ENCODE measurements at places on chromosomes 3 and 15.

GRCh38 chr3:169315141-169315540 lies 348.4 kb downstream of the MECOM start:
- no peak for DNase-seq

GRCh38 chr3:43512754-43513404 lies 108.9 kb downstream of the ANO10 start:
- DNase-seq: no peak

DNA sequence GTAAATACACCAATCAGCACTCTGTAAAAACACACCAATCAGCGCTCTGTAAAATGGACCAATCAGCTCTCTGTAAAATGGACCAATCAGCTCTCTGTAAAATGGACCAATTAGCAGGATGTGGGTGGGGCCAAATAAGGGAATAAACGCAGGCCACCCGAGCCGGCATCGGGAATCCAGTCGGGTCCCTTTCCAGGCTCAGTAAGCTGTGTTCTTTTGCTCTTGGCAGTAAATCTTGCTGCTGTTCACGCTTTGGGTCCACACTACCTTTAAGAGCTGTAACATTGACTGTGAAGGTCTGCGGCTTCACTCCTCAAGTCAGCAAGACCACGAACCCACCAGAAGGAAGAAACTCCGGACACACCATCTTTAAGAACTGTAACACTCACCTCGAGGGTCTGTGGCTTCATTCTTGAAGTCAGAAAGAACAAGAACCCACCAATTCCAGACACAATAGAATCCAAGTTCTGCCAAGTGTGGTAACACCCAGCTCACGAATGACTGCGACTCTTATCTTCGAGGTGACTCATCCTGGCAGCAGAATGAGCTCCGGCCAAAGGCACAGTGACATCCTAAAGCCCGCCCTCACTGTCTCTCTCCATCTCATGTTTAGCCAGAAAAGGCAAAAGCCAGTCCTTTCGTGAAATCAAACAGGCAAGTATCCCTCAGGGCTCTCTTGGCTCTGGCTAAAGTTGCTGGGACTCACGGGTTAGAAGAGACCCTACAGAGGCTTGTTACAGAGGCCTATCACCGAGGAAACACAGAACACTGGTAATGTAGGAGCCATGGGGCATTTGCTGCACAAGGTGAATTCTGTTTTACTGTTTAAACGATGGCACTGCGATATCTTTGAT lies 155.2 kb downstream of the FAM43A start:
- DNase-seq: no peak

- no peak for DNase-seq
These were observed 10.6 kb downstream of the FAM131A start for GRCh38 chr3:184348057-184348382.

GRCh38 chr15:73038220-73038619 lies 14.0 kb upstream of the NEO1 start:
- no peak for DNase-seq

- no peak for DNase-seq
These were observed 33.0 kb downstream of the SHC4 start for GRCh38 chr15:48930735-48931134.

- DNase-seq: no peak
These were observed 285.0 kb downstream of the CLSTN2 start for GRCh38 chr3:140219923-140220452.

GRCh38 chr3:46865031-46865507 lies 1.8 kb upstream of the MYL3 start:
- DNase-seq: no peak

- no peak for DNase-seq
These were observed 19.1 kb downstream of the TP53BP1 start for GRCh38 chr15:43473885-43474284.

DNA sequence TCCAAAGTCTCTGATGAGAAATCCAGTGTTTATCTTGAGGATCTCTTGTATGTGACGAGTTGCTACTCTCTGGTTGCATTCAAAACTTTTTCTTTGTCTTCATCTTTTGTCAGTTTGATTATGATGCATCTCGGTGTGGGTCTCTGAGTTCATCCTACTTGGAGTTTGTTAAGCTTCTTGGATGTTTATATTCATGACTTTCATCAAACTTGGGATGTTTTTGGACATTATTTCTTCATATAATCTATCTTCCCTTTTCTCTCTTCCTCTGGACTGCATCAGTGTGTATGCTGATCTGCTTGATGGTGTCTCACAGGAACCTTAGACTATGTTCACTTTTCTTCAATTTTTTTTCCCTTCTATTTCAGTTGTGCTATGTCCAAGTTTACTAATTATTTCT lies 320.4 kb downstream of the TLE3 start:
- no peak for DNase-seq

DNA sequence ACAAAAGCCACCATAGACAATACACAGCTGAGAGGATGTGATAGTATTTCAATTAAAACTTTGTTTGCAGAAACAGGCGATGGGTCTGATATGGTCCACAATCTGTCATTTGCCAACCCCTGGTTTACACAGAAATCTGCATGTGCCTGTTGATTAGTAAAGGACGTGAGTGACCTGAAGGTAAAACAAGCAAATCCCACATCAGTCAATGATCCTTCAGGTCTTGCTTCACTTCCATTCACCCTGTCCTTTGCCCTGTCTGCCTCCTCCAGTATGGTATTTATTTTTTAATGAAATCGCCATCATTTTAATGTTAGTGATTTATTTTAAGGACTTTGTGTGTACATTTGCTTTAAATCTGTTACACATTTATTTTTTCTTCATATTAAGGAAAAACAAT lies 166.2 kb downstream of the FEZF2 start:
- DNase-seq: no peak

DNA sequence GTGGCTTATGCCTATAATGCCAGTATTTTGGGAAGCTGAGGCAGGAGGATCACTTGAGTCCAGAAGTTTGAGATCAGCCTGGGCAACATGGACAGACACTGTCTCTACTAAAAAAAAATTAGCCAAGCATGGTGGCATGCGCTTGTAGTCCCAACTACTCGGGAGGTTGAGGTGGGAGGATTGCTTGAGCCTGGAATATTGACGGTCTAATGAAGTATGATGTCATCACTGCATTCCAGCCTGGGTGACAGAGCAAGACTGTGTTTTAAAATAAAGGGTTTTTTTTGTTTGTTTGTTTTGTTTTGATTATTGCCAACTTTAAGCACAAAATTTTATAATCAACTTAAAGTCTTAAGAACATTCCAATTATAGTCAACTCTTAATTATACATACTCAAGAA lies 6.8 kb downstream of the PLSCR1 start:
- DNase-seq: no peak

DNA sequence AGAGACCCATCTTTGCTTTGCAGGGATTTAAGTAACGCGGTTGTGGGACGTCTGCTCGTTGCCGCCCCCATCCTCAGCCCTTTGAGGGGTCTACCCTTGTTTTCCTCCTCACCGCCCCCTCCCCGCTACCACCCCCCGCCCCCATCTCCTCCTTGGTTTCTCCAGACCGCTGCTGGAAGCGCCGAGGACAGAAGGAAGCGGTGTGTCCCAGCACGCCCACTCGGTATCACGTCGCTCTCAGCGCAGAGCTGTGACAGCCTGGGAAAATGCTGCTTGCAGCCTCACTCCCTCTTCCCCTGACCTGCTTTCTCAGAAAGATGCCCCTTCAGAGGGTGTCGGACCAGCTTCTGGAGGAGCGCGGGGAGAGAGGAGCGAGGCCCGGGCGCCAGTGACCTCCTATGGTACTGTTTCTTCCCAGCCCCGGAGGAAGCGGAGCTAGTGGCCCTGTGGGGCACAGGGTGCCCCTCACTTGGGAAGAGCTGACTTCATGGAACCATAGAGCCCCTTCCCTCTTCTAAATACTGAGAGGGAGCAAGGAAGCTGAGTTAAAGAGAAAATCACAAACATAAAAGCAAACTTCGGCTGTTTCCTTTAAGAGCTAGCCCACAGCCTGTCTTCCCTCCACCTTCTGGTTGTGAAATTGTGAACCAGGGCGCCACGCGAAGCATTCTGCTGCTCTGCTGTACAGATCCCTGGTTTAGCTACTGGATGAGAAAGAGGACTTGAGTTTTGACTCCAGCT lies 698 bp downstream of the IL1RAP start:
- peak; percentile 68 for DNase-seq

- no peak for DNase-seq
These were observed 225.3 kb downstream of the FOXP1 start for GRCh38 chr3:71358243-71358642.

DNA sequence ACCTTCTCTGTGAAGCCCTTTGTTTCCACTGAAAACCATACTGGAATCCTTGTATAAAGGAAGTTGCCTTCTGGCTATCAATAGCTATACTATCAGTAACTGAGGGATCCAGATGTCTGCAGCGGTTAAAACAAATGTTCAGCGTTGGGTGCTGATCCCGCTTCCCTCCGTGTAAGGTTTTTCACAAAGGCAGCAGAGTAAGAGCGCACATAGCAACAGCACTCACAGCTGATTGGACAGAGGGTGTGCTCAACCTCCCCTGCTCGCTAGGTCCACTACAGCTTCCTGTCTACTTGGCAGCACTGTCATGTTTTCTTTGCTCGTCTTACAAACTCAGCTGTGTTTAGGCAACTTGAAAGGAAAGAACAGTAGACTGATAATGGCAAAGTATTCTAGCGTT lies 27.3 kb downstream of the ATOSA start:
- no peak for DNase-seq

- DNase-seq: no peak
These were observed 90.8 kb upstream of the TNFAIP8L3 start for GRCh38 chr15:51185213-51186159.

GRCh38 chr3:65401359-65402305 lies 637.1 kb downstream of the MAGI1 start:
- no peak for DNase-seq

DNA sequence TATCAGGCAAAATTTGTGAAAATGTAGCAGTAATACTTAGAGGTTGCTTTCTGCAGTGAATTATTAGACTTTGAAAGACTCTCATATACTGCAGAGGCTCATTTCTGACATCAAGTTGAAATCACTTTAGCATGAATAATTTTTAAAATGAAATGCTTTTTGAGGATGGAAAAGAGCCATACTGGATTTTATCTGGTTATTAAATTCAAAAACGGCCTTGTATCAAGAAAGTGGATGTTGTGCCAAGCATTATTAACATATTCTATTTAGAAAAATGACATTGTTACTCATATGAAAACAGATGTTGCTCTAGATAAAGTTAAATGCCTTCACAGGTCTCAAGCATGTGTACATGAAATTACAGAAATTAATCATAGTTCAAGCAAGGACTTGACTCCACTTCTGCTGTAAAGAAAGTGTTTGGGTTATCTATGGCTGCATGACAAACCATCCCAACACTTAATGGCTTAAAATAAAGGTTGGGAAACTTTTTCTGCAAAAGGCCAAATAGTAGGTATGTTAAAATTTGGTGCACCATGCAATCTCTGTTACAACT lies 64.5 kb upstream of the ZNF280D start:
- DNase-seq: no peak

GRCh38 chr3:64187065-64187959 lies 38.0 kb downstream of the PRICKLE2 start:
- DNase-seq: no peak

DNA sequence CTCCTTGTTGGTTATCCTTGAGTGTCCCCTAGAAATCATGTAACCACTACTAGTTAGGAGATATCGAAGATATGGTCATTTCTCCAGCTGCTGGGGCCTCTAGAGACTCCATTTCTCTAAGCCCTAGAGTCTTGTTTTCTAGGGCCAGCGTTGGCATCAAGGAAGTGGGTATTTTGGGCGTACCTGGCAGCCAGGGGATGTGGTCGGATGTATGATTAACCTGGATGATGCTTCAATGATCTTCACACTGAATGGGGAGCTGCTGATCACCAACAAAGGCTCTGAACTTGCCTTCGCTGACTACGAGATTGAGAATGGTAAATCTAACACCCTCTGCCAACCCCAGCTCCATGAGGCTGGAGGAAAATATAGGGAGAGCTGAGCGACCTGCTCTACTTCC lies 325.5 kb downstream of the RYR3 start:
- no peak for DNase-seq
